ENCODE measurements at places on chromosomes 7 and 10.

DNA sequence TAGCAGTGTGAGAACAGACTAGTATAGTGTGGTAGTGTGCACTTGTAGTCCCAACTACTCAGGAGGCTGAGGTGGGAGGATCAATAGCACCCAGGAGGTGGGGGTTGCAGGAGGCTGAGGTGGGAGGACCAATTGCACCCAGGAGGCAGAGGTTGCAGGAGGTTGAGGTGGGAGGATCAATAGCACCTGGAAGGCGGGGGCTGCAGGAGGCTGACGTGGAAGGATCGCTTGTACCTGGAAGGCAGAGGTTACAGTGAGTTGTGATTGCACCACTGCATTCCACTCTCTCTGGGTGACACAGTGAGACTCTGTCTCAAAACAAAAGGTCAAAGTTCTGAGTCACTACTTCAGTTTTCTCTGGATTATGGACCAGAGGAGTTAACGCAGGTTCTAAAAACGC lies 22.6 kb upstream of the DIP2C start:
- no peak for DNase-seq

DNA sequence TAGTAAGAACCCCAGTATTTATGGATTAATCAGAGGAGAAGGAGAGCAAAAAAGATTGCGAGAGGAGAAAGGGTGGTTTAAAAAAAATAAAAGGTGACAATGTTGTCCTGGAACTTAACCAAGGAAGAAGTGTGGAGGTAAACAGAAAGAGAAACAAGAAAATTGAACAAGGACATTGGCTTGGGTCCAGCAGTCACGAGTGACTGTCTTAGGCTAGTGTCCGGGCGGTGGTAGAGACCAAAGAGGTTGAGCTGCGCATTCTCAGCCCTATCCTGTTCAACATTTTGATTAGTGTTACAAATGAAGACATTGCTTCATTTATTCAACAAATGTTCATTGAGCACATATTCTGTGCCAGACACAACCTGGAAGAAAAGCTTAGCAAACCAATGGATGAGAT lies 329.9 kb downstream of the FGFR2 start:
- no peak for DNase-seq

GRCh38 chr10:80144696-80145131 lies 12.2 kb downstream of the PLAC9 start:
- DNase-seq: peak; percentile 19

DNA sequence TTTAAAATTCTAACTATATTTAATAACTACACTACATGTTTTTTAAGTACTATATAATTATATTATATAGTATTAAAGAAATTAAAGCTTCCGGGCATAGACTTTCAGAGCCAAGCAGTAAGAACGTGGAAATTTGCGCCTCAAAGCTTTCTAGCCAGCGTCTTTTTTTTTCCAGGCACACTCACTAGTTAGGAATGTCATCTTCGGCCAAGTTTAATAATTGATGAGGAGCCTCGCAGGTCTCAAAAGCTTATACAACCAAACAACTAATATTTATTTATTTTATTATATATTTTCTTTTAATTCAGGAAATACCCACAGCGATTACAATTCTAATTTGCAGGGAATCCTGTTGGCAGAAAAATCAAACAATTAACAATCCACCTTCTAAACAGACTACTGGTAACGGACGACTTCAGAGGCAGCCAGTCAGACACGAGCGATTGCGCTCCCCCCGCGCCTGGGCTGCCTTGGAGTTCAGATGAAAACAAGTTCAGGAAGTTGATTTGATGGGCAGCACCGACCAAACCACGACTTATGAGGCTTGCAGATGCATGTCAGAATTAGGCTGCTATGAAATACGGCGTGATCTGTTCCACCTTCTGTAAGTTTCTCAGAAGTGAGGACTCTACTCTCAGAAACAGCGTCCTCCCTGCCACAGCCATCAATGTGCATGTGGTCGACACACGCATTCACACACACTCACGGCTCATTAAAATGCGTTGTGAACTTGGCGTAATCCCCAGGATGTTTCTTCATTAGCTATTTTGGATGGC lies 431.8 kb upstream of the MGMT start:
- no peak for DNase-seq

GRCh38 chr7:77348371-77348813 lies 67.8 kb downstream of the GSAP start:
- no peak for DNase-seq

DNA sequence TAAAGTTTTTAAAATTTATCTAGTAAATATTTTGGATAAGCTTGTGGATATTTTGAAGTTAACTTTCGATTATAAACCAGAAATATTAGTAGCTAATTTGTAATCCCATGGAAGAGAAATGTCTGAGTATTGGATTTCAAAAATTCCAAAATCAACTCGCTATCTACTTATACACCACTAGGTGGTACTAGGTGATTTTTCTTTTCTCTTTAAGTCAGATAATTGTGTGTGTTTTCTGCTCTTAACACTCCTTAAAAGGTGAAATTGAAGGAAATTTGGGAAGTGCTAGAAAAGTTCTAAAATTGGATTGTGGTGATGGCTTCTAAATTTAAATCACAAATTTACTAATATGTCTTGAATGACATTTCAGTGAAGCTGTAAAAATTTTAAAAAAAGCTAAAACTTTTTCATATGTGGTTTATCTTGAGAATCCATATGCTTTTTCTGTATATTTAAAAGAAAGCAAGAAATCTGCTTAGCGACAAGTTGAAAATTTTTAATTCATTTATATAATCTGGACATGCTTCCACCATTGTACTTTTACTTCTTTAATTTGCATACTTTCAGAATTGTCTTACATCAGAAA lies 90.2 kb downstream of the IPMK start:
- peak; percentile 10 for DNase-seq

DNA sequence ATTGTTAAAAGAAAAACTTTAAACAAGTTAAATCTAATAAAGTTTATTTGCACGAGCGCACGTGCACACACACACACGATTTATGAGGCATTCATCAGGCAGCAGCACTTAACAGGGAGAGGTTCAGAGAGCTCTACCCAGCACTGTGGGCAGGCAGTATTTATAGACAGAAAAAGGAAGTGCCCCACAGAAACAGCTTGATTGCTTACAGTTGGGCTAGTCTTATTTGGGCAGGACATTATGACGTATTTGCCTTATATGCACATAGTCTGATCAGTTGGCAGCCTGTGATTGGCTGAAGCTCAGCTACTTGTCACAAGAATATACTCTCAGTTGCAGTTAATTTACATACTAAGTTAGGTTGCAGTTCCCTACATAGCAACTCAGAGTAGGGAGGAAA lies 1.2 kb upstream of the SDHAF3 start:
- peak; percentile 34 for DNase-seq

- DNase-seq: no peak
These were observed 217.1 kb downstream of the POM121L12 start for GRCh38 chr7:53252539-53252938.

DNA sequence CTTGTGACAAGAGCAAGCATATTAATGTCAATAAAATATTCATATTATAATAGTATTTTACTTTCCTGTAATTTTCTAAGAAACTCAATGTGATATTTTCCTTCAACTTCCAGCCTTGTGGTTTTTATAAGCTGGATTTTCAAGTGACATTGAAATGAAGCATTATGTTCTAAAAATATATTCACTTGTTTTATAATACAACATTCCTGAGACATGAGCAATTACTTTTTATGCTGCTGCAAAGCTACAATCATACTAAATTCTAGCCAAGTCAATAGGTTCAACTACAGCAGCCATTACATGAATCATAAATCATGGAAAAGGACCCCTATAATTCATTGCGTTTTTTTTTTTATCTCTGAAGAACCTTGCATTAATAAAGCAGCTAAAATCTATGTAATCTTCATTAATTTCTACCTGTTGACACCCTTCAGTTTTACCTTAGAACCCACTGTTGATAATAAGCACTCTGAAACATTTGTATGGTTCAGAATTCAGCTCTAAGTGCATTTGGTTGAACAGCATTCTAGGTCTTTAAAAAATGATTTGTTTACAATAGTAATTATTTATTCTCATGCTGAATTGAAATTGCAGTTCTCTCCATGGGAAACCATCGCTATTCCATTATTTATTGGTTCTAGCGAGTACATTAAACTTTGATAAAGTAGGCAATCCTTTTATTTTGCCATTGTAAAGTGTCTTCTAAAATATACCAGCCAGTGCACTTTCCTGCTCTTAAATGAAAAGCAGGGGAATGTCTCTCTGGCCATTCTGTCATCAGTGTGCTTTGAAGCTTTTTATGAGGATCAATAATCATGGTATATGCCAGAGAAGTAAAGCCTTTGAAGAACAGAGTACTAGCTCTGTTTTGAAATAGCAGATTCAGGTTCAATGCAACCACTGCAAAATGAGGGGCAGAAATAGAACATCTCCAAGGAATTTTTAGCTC lies 132.6 kb downstream of the GNAT3 start:
- DNase-seq: no peak

DNA sequence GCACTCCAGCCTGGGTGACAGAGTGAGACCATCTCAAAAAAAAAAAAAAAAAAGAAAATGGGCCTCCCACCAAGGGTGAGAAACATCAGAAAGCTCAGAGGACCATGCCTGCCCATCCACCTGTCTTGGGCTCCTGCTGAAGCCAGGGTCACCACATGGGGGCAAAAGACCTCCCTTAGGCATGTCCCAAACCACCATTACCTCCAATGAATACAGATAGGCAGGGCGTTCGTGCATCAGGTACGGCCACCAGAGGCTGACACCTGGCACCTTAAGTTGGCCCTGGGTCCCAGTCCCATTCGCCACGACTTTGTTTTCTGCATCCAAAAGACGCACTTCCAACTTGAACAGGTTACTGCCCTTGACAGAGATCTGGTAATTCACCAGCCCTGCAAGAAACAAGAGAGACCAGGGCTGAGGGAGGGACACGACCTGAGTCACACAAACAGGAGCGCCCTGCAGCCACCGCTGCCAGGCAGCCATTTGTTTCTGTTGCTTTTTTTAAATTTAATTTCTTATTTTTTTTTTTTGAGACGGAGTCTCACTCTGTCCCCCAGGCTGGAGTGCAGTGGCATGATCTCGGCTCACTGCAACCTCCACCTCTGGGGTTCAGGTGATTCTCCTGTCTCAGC lies 6.1 kb downstream of the GUSB start:
- DNase-seq: no peak

Data from germinal center (tissue), 1 donor.